ENCODE measurements at places on chromosomes 4 and X.

GRCh38 chr4:95220205-95221175, 328.3 kb downstream of the UNC5C start:
- peak; percentile 8 for DNase-seq

GRCh38 chr4:184287697-184288255, 70.1 kb upstream of the ENPP6 start:
- DNase-seq = no peak

DNA sequence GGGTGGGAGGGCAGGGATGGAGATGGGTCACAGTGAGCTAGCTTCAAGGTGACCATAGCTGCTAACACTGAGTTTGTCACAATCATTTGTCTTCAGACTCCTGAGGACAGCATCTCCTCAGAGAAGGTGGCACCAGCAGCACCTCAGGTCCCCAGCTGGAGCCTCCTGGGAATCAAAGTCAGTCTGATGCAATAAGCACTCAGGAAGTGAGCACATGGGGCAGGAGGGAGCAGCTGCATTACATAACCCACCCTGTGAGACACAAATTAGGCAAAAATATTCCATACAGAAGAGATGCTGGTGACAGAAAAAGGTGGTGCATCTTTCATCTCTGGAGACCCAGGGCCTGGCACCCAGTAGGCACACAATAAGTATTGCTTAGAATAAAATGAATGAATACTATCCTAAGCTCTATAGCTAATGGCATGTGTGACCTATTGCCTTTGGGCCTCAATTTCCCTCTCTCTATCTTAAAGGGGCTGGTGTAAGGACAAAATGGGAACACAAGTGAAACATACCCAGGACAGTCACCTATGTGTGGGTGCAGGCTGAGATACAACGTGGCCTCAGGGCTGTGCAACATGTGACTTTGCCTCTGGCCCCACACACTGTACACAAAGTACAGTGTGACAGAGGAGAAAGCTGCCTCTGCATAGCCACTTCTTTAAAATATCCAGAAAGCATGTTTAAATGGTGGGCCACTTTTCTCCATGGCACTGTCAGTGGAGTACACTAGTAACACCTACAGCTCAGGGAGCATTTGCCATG, 37.1 kb downstream of the SLC39A8 start:
- DNase-seq = no peak

DNA sequence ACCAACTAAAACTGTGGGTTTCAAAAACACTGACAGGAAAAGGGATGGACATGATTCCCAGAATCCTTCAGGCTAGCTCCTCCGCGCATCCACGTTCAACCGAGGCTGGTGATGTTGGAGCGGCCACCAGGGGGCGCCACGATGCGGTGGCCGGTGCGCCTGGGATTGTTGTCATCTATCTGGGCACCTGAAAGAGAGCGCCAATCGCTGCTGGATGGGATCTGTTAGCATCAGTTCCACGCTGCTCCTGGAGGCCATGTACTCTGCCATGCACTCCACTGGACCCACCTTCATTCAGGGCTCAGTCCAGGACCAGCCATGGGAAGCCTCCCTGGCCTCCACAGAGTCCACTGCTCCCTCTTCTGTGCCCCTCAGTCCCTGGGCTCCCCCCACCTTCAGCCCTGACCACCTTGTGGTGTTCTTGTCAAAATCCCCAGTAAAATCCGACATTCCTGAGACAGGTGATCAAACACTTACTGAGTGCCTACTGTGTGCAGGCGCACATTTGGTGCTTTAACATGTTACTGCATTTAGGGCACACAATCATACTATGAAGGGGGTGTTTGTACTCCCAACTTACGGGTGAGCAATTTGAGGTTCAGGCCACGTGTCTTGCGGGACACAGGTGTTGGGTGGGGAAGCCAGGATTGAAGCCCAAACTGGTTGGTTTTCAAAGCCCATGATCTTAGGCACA, 71.1 kb downstream of the CRMP1 start:
- DNase-seq = no peak

GRCh38 chr4:73343432-73343831, 60.7 kb upstream of the ALB start:
- DNase-seq = no peak

DNA sequence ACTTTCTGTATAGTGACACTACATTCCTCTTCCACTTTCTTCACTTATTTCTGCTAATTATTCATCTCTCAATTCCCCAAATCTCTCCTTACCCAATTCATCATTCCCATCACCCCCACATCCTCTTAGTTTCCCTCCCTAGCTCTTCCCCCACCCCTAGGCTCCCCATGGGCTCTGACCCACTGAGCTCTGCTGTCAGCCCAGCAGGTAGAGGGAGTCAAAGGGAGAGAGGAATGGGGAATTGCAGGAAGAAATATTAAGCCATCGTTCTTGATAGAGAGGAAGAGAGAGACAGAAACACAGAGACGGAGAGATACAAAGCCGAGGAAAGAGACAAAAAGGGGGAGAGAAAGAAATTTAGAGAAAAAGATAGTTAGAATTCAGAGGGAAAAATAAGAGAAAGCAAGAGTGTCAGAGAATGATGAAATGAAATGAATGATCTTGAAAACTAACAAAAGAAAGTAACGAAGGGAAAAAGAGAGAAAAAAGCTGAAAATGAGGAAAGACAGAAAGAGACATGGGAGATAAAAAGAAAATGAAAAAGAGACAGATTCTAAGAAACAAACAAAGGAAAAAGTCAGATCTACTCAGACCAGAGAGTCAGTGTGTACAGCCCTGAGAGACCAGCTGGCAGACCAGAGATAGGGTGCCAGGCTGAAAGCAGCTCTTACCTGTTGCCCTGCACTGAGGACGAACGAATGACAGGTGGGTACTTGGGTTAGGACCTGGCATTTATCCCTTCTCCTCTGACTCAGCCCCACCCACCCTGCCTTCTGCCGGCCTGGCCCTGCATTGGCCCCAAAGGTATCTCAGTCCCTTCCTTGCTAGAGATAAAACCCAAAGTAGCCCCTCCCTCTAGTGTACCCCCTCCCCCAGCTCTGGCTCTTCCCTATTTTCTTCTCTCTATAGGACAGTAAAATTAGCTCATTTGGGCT, at the start of gene ALAS2:
Gene ALAS2, minus strand, starts transcription at position 707 of the 935 bp plus-strand sequence. CDS start 4,977 bp downstream, outside the sequence.
- no peak for DNase-seq

DNA sequence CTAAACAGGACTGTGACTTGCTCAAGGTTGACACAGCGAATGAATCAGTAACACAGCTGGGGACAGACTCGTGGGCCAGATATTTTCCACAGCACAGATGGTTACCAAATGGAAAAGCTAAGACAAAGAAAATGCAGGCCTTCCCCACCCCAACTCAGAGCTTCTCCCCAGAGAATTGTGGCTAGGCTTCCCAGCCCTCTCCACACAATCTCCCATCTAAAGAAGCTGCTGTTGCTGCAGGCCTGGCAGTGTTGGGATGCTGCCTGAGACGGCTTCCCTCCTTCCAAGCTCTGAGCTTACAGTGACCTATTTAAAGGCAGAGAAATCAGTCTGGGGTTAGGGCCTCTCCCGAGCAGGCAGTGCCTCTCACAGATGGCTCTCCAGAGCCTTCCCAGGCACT, 46.5 kb upstream of the PGRMC1 start:
- no peak for DNase-seq

GRCh38 chr4:118823471-118823870, 12.5 kb downstream of the SEC24D start:
- no peak for DNase-seq

DNA sequence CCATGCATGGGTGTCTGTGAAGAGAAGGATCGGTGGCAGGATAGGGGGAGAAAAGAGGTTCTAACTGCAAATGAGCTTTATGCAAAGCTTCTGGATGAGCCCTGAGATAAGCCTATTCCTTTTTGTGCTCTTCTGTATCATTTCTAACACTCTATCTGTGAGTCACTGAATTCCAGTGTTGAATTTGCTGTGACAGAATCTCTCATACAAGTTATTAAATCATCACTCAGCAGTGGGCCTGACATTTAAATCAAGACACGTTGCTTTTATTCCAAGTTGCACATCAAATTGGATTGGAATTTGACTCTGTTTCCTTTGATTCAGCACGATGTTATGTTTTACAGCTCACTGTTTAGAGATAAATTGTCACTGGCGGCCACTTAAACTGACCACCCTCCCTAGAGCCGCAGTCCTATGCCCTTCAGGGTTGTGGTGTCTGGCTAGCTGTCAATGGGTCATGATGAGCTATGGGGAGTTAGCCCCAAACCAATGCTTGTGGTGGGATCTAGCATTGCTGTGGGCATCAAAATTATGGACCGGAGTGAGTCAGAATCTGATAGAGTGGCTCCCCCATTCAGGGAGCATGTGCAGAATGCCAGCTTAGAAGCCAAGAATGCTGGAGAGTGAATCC, 42.7 kb downstream of the LHFPL1 start:
- no peak for DNase-seq

DNA sequence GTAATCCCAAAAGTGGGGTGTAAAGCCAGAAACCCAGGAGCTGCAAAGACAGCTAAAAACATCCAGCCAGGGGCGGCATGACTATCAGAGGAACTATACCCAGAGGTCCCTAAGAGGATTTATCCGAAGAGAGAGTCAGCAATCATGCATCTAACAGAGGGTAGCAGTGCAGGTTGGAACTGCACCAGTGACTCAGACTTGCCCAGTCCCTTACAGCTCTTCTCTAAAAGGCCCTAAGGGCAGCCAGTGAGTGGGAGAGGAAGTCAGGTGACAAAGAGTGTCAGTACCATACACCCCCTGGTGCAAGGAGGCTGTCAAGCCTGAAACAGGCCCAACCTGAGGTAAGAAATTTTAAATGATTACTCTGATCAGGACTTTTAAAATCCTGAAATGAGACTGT, 88.1 kb downstream of the CAMK2D start:
- DNase-seq = no peak

DNA sequence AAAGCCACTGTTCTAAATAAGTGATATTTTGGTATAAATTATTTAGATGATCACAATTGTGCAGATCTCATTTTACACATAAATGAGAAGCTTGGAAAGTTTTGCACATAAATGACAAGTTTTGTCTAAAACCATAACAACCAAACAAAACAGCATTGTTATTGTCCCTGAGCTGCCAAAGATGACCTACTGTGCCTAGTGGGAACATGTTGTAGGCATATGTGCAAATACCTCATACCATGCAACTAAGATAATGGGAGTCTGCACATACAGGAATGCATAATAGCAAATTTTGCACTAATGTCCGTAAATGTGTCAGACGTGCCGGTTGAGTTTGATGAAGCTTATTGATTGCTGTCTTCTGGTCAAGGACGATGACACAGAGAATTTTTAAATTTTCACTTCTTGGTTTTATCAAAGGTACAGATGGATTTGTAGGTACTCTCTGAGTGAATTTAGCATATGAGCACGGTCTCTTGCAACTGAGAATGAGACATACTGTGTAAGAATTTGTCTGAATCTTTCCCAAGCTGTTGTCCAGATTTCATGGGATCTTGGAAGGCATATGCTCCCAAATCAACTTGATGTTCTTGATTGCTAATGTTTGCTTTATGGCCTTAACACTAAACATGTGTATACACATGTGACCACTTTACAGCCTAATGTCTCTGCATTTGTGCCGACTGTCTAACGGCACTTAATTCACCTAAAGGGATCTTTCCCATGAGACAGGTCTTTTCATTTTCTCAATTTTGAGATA, 1133.5 kb downstream of the FAT4 start:
- DNase-seq = no peak

- DNase-seq = no peak
Observed at GRCh38 chr4:168498251-168498650, 1.4 kb downstream of the PALLD start.

GRCh38 chr4:6125103-6125651, 75.2 kb downstream of the JAKMIP1 start:
- DNase-seq = no peak

DNA sequence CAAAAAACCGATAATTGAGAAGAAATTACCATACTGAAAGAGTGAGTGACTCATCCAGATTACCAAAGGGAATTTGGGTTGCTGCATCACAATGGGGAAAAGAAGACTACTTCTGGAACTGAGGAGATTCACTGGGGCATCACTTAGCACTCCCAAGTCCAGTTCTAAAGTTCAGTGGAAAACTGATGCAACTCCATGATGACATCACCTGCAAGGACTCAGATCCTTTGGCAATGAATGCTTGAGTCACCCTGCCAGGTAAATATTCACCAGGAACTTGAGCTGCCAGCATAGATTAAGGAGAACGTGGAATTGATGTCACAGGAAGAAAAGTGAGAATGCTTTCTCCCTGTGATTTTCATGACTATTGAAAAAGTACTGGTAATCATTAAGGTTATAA, 32.0 kb upstream of the SMIM10L2A start:
- DNase-seq = no peak

- DNase-seq = no peak
Observed at GRCh38 chr4:20044966-20045365, 206.7 kb upstream of the SLIT2 start.

GRCh38 chr4:83581411-83582288, 45.7 kb downstream of the GPAT3 start:
- DNase-seq = no peak

DNA sequence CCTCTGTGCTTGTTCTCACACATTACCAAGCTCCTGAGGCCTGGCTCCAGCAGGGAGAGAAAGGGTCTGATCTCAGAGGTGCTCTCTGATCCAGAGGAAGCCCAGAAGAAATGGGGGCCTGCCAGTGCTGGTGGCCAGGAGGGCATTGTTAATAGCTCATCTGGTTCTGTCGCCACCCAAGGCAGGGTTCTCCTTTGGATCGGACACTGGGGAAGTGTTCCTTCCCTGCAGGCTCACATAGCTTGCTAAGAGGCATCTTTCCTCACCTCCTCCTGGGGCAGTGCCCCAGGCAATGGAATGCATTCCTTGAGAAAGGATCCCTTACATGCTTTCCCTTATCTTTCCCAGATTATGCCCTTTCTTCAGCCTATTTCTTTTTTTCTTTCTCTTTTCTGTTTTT, 53.8 kb downstream of the RBM47 start:
- DNase-seq = no peak

DNA sequence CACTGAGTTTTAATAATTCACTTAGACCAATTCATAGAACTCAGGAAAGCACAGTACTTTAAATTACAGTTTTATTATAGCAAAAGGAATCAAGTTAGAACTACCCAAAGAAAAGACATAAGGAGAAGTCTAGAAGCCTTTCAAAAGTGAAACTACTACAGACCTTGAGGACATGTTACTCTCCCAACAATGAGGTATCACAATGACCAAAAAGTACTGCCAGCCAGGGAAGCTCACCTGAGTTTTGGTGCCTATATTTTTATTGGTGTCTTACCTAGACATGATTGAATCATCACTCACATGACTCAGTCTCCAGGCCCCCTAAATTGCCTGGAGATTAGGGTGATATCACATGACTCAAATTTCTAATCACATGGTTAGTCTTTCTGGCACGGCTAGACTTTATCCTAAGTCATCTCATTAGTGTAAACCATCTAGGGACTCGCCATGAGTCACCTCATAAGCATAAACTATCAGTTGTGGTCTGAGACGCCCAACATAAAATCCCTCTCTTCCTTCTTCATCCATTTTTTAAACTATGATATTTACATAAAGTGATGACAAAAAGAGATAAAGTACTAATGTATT, 372.3 kb downstream of the TMA16 start:
- DNase-seq = no peak

- DNase-seq = no peak
Observed at GRCh38 chr4:185219551-185220344, 10.3 kb downstream of the SNX25 start.
